ENCODE measurements at places on chromosomes 4 and X.

DNA sequence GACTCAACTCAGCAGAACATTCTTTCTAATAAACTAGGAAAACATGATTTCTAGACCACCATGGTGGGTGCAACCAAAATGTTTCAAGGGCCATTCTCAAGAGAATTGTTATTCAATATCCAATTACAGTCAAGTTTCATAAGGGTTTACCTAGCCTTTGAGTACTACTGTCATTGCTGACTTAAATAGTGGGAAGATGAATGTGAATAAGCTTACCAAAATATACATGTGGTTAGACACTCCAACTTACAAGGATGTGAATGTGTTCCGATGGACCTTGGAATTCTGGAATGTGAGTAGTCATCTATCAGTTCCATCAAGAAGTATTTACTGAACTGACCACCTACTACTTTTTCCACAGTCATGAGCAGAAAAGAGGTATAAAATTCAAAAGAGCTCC is 16.9 kb downstream of the SH3RF1 start:
- peak; percentile 51 for DNase-seq

GRCh38 chrX:52140020-52140419 is 44.7 kb upstream of the MAGED4 start:
- no peak for DNase-seq

DNA sequence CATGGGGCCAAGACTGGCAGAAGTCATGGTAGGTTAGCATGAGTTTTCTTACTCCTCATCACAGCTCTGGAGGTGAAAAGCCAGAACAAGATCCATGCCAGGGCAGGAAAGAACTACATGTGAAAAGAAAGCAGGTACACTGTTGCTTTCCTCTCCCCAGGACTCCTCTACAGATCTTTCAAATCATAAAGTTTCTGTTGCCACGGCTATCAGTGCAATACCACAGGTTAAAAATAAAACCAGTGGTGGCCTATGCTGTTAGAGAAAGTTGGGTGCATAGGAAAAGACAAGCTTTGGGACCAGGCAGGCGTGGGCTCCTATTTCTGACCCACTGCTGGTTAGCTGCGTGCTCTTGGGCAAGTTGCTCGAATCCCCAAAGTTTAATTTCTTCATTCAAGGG is 81.4 kb downstream of the SH3RF1 start:
- DNase-seq = no peak

DNA sequence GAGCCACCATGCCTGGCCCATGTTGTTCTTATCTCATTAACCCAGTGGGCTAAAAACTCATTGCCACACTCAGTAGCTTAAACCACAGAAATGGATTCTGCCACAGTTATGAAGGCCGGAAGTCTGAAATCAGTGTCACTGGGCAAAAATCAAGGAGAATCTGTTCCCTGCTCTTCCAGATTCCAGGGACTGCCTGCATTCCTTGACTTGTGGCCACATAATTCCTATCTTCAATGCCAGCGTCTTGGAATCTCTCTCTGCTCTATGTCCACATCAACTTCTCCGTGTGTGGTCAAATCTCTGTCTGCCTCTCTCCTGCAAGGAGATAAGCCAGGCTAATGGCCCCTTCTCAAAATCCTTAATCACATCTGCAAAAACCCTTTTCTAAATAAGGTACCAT is 4.1 kb upstream of the WFS1 start:
- DNase-seq = no peak

DNA sequence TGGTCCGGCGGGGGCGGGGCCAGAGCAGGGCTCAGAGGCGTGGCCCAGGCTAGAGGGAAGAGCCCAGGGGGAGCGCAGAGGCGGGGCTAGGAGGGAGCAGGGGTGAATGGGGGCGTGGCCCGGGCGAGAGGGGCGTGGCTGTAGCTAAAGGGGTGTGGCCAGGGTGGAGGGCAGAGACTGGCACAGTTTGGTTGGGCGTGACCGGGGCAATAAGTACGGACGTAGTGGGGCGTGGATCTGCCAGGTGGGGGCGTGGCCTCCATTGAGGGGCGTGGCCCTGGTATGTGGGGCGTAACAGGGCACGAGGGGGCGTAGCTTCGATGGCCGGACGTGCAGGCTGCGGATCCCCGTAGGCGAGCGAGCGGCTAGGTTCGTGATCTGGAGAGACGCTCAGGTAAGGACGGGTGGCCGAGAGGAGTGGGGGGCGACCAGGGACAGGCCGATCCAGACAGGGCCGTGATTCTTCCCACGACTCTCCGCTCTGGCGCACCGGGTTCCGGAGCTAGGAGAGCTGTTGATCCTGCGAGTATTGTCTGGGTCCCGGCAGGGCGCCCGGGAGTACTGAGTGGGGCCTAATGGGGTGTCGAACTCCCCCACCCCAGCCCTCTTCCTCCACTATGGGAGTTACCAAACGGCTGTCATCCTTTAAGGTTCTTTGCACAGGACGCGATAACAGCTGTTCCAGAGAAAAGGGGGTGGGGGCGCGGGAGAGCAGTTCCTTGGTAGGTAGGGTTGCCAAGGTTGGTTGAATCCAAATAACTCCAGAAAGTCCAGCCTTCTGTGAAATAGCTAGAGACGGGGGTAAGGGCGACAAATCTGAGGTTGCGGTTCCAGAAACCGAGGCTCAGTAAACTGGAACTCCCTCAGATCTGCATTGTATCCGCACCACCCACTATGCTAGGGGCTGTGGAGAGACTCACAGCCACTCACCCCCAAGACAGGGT is at the start of gene CA5B:
TSS of gene CA5B (plus strand) at position 312 of the 944 bp plus-strand sequence. CDS start 11,754 bp downstream, outside the sequence.
- peak; percentile 90 for DNase-seq

DNA sequence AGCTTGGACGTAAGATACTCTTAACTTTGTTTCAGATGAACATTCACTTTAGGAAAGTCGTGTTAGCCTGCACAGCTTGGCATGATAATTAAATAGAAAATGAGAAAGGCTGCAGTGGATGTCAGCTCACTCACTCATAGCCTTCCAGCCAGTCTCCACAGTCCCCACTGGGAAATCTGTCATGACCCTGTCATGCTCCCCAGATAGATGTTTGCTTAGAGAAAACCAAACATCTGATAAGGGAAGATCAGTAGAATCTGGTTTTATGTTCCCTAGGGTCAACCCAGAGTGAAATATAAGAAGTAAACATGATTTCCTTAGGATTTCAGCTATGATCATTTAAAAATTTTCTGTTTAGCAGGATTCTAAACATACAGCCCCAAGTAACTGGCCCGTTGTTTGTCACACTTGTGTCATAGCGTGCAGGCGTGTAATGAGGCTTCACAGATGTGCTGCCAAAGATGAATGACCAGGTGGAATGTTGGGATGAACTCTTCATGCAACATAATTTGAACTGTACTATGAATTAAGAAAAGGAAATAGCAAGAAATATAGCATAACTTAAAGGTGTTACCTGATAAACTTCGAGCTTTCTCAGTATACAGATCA is 180.1 kb downstream of the BANK1 start:
- DNase-seq = no peak

- no peak for DNase-seq
Observed at GRCh38 chr4:129446074-129446473, 350.1 kb downstream of the C4orf33 start.

DNA sequence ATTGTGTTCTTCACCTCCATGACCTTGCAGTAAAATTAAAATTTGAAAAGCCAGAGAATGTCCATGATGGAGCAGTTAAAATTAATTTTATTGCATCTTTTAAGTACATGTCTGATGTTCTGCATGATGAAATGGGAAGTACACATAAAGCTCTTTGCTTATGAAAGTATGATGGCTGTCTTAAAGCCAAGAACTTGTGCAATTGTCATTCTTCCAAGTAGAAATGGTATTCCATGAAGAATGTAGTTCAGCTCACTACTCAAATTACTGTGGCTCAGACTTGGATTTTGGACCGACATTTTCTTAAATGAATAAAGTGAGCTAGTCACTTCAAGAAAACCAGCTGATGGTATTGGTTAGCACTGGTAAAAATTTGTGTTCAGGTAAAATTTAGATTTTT is 161.7 kb upstream of the CXCL13 start:
- peak; percentile 14 for DNase-seq

DNA sequence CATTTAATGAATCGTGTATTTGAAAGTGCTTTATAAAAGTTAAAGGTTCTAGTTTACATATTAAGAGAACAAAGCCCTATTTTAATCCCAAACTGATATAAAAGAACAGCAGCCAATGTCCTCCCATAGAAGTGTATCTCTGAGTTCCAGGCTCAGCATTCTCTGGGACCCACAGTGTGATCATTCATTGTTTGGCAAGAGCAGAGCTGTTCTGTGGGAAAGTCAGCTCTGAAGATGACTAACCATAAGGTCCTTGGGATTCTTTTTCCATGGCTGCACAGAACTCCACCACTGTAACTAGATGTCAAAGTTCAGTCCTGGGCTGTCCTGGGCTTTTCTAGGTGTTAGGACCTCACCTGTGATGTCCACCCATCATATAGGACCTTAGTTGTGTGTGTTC is 157.0 kb upstream of the TLL1 start:
- no peak for DNase-seq

- DNase-seq = no peak
Observed at GRCh38 chr4:69640289-69640688, 847 bp upstream of the UGT2A2 start.

GRCh38 chr4:15147714-15148113 is 145.4 kb downstream of the CPEB2 start:
- DNase-seq = no peak

DNA sequence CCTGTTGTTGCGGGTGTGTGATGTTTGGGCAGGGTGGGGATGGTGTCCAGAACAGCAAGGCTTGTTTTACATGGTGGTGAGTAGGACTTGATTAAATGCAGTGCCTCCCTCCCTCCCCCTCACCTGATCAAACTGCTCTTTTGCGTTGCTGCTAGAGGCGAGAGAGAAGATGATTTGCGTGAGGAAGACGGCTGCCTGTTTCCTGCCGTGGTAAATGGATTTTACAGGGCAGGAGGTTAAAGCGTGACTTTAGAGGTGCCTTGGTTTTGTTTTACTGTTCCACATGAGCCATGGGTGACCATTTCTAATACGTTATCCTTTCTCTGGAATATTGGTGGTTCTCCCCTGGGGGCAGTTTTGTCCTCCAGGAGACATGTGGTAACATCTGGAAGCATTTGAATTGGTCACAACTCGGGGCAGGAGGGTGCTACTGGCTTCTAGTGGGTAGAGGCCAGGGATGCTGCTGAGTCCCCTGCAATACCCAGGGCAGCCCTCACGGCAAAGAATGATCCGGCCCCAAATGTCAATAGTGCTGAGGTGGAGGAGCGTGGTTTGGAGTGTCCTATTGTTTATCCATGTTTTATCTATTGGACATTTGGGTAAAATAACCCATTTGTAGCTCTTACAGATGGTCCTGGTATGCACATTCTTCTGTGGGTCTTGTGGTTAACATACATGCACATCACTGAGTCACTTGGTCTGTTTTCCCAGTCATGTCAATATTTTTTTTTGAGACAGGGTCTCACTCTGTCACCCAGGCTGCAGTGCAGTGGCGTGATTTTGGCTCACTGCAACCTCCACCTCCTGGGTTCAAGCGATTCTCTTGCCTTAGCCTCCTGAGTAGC is 73.7 kb downstream of the SHROOM2 start:
- DNase-seq = peak; percentile 37

DNA sequence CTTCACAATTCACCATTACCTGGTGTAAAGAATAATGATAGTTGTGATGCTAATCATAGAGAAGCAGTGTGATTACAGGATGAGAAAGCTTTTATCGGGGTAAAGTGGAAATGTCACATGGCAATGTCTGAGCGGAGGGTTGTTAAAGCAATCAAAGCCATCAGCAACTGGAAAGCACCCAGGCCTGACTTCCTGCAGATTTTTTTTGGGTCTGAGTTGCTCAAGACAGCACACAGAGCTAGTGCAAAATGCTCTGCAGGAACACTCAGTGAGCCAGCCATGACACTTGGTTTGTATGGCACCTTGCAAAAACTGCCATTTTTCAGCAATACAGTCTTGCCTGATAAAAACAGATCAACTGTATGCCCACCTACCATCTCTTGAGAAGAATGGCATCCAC is 152.9 kb downstream of the COL4A6 start:
- no peak for DNase-seq

DNA sequence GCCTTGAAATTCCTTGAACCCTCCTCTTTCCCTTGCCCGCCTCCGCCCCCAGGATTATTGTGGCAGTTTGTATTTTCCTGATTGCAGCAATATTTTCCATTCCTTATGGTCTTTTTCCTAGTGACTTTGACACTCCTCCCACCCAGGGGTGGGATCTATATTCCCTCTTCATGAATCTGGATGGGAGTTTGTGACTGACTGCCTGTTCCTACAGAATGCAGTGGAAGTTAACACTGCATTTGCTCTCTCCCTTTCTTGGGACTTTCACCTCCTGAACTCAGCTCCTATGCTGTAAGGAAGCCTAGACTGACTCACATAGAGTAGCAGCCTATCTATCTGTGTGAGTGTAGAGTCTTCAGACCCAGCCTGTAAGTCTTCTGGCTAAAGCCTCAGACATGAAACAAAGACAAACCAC is 2.2 kb downstream of the FUNDC2 start:
- no peak for DNase-seq

DNA sequence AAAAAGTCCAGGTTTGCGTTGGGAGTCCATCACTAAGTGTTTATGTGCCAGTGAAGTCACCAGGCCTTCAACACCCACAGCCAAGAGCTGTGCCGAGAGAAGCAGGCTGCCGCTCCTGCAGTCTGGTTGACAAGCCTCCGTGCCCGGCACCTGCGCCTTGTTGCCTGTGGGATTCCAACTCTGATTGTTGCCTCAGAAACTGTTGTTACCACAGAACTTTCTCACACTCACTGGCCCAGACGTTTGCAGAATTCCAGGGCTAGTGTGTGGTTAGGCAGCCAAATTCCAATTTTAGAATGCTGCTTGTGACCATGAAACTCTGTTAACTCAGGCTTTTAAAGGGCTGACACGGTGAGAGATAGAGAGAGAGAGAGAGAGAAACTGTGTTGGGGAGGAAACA is 119.5 kb upstream of the LIMCH1 start:
- DNase-seq = peak; percentile 67

DNA sequence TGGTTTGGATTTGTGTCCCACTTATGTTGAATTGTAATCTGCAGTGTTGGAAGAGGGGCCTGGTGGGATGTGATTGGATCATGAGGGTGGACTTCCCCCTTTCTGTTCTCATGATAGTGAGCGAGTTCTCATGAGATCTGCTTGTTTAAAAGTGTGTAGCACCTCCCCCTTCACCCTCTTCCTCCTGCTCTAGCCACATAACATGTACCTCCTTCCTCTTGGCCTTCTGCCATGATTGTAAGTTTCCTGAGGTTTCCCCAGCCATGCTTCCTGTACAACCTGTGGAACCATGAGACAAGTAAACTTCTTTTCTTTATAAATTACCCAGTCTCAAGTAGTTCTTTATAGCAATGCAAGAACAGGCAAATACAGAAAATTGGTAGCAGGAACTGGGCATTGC is 138.7 kb downstream of the INPP4B start:
- DNase-seq = no peak

GRCh38 chr4:76665153-76665552 is 230.1 kb downstream of the SHROOM3 start:
- peak; percentile 31 for DNase-seq

DNA sequence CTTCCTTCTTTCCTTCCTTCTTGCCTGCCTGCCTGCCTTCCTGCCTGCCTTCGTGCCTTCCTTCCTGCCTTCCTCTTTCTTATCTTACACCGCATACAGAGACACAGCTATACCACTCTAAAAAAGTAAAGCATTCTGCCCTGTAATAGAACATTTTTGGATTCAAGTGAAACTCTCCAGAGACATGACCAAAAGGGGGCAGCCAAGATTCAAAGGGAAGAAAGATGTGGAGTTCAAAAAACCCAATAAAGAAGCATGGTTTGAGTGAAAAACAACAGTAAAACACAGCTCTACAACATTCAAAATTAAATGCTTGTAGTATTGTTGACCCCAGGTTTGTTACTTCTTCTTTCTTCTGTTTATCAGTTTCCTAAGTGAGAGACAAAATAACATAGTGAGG is 914.9 kb upstream of the PCDH7 start:
- DNase-seq = no peak

- no peak for DNase-seq
Observed at GRCh38 chrX:17435476-17435875, 60.5 kb downstream of the NHS start.
